Nucleus accumbens (tissue), 56 donors: ENCODE measurements at places on chromosomes 5 and 9.

DNA sequence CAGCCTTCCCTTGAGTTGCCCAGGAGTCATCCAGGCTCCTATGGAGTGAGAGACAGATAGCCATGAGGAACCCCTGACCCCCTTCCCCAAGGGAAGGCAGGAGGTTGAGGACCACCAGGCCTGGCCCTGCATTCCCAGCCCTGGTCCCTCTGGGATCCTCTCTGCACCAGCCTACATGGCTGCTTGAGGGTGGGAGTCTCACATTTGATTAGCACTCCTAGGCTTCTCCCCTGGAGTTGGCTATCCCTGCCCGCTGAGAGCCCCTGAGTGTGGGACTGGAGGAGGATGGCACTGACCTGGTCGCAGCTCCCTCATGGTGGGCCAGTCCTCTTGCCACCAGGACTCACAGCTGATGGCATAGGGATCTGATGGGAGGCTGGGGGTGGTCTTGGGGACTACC, 46.7 kb downstream of the SAR1B start:
- DNase-seq = no peak

- no peak for DNase-seq
Measured at GRCh38 chr9:88583901-88584596, 49.1 kb downstream of the NXNL2 start.

GRCh38 chr9:121972501-121972981, 120.6 kb downstream of the TTLL11 start:
- DNase-seq = no peak

- DNase-seq = no peak
Measured at GRCh38 chr9:135093111-135093510, 5.6 kb downstream of the OLFM1 start.

DNA sequence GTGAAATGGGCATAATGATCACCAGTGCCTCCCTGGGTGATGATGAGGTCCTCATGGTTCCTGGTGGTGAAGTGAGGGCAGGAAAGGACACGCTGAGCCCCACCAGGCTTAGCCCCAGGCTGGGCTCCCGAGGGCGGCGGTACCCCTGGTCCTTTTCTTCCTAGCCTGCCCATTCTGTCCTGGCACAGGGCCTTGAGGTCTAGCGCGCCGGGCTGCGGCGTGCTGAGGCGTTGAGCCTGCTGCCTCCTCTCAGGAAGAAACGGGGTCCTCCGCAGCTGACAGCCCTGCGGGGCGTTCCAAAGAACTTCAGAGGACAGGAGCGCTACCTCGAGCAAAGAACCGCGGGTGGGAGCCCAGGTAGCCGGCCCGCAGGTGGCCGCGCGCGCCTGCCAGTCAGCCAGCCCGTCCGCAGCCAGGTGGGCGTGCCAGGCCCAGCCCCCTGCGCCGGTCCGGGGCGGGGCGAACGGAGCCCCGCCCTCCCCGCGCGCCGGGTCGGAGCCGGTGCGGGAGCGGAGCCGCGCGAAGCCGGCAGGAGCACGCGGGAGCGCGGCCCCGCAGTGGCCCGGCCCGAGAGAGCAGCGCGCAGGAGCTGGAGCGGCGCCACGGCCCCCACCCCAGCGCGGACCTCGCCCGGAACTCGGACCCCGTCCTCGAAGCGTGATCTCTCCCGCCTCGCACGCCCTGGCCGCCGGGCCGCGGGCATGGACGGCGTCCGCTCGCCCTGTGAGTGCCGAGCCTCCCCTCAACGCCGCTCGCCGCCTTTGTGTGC, at the start of gene WNK2:
WNK2 (plus strand) TSS at position 477 of the 769 bp plus-strand sequence. CDS start 791 bp downstream, outside the sequence.
- no peak for DNase-seq
